ENCODE measurements at places on chromosomes 6 and 20. TPM values are rescaled to one million over a fixed set of nuclear protein-coding genes. Genes with fewer than 3 reads are reported as not detected.

Gene MCHR2
- not detected for total RNA-seq

Gene TOX2
- 40.6 TPM for total RNA-seq

Gene TFAP2B
- 0.08 TPM for total RNA-seq

Gene PBOV1
- total RNA-seq, result not detected

DNA sequence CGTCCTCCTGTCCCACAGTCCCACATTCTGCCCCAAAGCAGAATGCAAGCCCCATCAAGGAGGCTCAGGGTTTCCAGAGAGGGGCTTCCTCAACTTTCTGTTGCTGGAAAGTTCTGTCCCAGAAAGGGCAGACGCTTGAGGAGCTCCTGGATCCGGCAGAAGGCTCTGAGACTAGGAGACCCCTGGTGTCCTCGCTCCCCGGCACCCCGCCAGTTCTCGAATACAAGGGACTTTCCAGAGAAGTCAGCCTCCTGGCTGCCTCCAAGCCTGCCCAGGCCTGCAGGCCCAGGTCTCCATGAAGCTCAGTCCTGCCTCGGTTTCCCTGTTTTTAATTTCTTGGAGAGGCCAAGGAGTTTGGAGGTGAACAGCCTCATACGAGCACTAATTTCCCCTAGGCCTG, 150.4 kb downstream of the CEBPB start:
- no peak for DNase-seq
- H3K36me3 ChIP-seq, result no peaks in the 10 kb centered on the region
- H3K27me3 ChIP-seq, result no peaks in the 10 kb centered on the region
- H3K4me1 ChIP-seq, result peaks cover 61% of the 10 kb centered on the region

GRCh38 chr6:163190786-163191185, 223.7 kb upstream of the QKI start:
- no peak for DNase-seq
- no peak overlapping the region for H3K27ac ChIP-seq
- H3K27me3 ChIP-seq, result 0 out of 2 replicates have a peak, but pooled peaks cover 2% of the 10 kb centered on the region
- H3K4me3 ChIP-seq, result no peak overlapping the region

DNA sequence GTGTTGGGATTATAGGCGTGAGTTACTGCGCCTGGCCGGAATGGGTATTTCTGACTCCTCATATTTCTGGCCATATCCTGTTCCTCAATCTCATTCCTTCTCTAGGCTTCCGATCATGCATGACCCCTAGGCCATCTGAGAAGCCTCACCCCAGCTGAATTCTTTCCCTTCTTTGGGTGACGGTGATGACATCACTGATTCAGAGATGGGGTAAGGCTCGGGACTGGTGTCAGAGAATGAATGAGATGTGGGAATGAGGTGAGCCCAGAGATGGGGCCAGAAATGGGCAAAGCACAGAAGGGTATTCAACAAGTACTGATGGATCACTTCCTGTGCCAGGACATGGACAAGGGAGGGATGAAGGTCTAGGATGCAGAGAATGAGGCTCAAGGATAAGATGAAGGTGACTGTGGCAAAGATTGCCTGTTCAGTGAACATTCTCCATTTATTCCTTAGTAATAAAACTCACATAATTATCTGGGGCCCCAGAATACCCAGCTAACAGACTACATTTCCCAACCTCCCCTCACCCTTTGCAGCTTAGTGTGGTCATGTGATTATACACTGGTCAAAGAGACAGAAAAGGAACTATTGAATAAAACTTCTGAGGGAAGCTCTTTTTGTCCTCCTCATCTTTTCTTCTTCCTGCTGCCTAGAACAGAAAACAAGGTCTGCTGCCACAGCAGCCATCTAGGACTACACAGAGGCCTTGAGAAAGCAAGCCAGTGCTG, 39.6 kb downstream of the KIAA0319 start:
- no peak for DNase-seq
- no peaks in the 10 kb centered on the region for H3K36me3 ChIP-seq
- H3K4me3 ChIP-seq, result no peak overlapping the region
- no peaks in the 10 kb centered on the region for H3K4me1 ChIP-seq
- no peaks in the 10 kb centered on the region for H3K27me3 ChIP-seq

- H3K27ac ChIP-seq, result peak within 1 kb of the TSS; percentile 73
- H3K4me3 ChIP-seq, result peak within 1 kb of the TSS; percentile 86
- DNase-seq, result peak; percentile 41
- H3K4me1 ChIP-seq, result no peaks in the 10 kb centered on the region
- H3K36me3 ChIP-seq, result peaks cover 18% of the 10 kb centered on the region
Measured at GRCh38 chr6:109482905-109483734, at the start of gene ZBTB24. Gene ZBTB24, minus strand, starts transcription at chr6:109483219. Its CDS starts 1,193 bp downstream, at chr6:109482026.

- no peaks in the 10 kb centered on the region for H3K36me3 ChIP-seq
- no peak for DNase-seq
- H3K27ac ChIP-seq, result no peak overlapping the region
- no peaks in the 10 kb centered on the region for H3K27me3 ChIP-seq
- no peaks in the 10 kb centered on the region for H3K4me1 ChIP-seq
Measured at GRCh38 chr20:58613061-58613854, 37.8 kb upstream of the STX16 start.

- no peak for DNase-seq
- no peak overlapping the region for H3K27ac ChIP-seq
- no peaks in the 10 kb centered on the region for H3K36me3 ChIP-seq
- H3K4me1 ChIP-seq, result peaks cover 3% of the 10 kb centered on the region
- H3K27me3 ChIP-seq, result no peaks in the 10 kb centered on the region
Measured at GRCh38 chr6:28791002-28791383, 132.8 kb downstream of the TRIM27 start.

DNA sequence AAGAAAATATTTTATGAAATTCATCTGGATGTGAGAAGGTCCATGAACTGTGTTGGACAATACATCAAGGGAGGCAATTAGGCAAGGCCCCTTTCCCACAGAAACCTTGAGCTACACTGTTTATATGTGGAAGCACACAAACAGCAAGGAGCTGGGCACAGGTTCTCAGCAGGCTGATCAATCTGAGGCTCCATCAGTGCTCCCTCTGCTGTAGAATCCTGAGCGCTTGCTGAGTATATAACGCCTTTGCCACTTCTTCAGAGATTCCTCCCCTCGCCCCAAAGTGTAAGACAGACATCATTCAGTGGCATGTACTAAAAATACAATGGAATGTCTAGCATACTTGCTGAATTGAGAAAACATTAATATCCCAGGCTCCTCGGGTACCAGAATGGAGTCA, 146.9 kb downstream of the PRKN start:
- no peaks in the 10 kb centered on the region for H3K36me3 ChIP-seq
- H3K4me3 ChIP-seq, result no peak overlapping the region
- H3K4me1 ChIP-seq, result no peaks in the 10 kb centered on the region
- no peaks in the 10 kb centered on the region for H3K27me3 ChIP-seq
- no peak overlapping the region for H3K27ac ChIP-seq

- no peak overlapping the region for H3K27ac ChIP-seq
- H3K27me3 ChIP-seq, result no peaks in the 10 kb centered on the region
- no peaks in the 10 kb centered on the region for H3K36me3 ChIP-seq
- H3K4me1 ChIP-seq, result no peaks in the 10 kb centered on the region
Measured at GRCh38 chr6:50362706-50363105, 313.0 kb upstream of the DEFB112 start.

DNA sequence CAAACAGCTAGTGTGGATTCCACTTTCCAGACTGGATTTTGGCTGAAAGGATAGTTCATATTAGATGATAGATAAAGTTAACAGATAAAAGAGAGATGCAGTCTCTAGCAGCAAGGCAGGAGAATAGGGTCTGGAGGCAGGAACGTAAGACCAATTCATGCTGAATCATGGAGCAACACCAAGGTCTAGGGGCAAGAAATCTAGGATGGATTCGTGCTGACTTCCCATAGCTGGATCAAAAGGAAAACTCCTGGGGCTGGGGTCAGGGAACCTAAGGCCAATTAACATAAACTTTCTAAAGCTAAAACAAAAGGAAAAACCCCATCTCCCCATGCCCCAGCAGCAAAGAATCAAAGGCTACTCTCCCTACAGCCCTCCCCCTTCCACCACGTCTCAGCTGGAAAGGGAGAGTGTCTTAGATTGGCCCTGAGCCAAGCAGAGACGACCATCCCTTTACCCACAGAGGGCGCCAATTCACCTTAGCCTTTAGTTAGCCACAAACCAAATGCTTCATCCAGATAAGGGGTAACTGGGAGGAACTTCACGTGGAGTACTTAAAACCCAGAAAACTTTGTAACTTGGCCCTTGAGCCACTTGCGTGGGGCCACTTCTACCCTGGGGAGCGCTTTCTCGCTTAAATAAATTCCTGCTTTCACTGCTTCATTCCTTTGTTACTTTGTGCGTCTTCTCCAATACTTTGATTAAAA, 7.6 kb downstream of the TREM1 start:
- H3K36me3 ChIP-seq, result no peaks in the 10 kb centered on the region
- H3K4me1 ChIP-seq, result no peaks in the 10 kb centered on the region
- DNase-seq, result no peak
- H3K4me3 ChIP-seq, result no peak overlapping the region

- H3K27ac ChIP-seq, result no peak overlapping the region
- H3K4me3 ChIP-seq, result no peak overlapping the region
- H3K36me3 ChIP-seq, result no peaks in the 10 kb centered on the region
- no peaks in the 10 kb centered on the region for H3K4me1 ChIP-seq
- no peak for DNase-seq
Measured at GRCh38 chr6:5111626-5112025, 26.5 kb downstream of the PPP1R3G start.

DNA sequence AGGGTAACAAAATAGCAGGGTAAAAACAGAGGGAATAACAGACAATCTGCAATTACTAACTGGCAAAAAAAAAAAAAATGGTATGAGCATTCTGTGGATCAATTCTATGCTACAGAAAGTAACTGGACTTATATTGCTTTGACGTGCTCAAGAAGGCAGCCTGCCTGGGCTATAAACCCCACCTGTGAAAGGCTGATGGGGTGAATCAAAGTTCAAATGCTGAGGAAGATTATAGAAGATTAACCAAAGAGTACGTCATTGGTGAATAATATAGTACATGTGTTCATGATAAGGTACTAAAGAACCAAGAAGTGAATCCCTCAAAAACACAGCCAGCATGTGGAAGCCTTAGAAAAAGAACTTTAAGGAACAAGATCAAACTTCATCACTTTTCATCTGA, 441.9 kb upstream of the PTCHD4 start:
- no peak overlapping the region for H3K27ac ChIP-seq
- H3K36me3 ChIP-seq, result no peaks in the 10 kb centered on the region
- no peak for DNase-seq
- no peak overlapping the region for H3K4me3 ChIP-seq
- no peaks in the 10 kb centered on the region for H3K4me1 ChIP-seq
- H3K27me3 ChIP-seq, result no peaks in the 10 kb centered on the region

DNA sequence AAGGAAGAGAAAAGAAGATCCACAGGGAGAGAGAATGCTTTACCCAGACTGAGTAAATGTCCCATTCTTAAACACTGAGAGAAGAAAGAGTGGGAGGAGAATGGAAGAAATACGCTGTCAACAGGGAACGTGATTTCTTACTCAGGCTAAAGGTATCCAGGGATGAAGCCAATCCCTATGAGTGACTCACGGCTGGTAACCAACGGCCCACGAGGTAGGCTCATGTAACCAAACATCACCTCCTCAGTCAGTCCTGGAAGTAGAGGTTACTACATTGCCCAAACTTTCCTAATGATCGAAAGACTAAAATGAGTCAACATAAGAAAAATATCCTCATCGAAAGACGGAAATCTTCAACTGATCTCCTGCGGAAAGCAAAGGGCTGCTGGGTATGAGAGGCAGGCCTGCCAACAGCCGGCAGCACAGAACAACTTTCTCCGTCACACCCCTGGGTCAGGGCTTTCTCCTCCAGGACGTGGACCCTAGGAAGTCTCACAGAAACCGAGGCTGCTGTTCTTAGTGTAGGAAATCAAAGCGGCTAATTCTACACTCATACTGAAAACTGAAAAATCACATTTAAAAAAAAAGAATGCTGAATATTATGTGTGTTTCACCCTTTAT, 292.6 kb downstream of the GMDS start:
- H3K4me1 ChIP-seq, result no peaks in the 10 kb centered on the region
- no peak for DNase-seq
- H3K27me3 ChIP-seq, result no peaks in the 10 kb centered on the region
- no peaks in the 10 kb centered on the region for H3K36me3 ChIP-seq

GRCh38 chr6:15458021-15458459, 204.8 kb downstream of the DTNBP1 start:
- H3K36me3 ChIP-seq, result peaks cover 9% of the 10 kb centered on the region
- H3K4me1 ChIP-seq, result peaks cover 17% of the 10 kb centered on the region
- H3K27me3 ChIP-seq, result no peaks in the 10 kb centered on the region
- H3K27ac ChIP-seq, result peak overlapping the region; percentile 37
- DNase-seq, result peak; percentile 40

DNA sequence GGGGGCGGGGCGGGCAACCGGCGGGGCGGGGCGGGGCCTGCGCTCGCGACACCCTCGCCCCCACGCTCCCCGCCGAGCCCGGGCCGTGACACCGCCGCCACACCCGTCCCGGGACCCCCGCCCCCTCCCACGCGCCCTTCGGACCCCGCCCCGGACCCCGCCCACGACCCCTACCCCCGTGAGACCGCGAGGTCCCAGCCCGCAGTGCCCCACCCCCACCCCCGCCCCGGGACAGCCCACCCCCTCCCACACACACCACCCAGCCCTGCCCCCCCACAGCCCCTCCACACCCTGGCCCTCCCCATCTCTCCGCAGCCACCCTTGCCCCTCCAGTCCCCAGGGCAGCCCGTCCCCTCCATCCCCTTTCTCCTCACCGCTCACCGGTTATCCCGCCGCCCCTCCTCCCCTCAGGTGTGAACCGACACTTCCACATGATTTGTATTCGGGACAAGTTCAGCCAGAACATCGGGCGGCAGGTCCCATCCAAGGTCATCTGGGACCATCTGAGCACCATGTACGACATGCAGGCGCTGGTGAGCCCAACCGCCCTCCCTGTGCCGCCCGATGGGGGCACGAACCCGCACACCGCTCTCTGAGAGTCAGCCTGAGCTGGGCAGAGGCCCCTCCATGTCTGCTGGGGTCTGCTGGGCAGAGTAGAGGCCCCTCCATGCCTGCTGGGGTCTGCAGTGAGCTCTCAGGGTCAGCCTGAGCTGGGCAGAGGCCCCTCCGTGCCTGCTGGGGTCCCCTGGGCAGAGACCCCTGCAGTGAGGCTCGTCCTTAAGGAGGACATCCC, 622 bp downstream of the MRGBP start:
- peaks cover 17% of the 10 kb centered on the region for H3K4me1 ChIP-seq
- DNase-seq, result no peak
- H3K27me3 ChIP-seq, result no peaks in the 10 kb centered on the region
- peak overlapping the region; percentile 71 for H3K27ac ChIP-seq
- H3K36me3 ChIP-seq, result peaks cover 5% of the 10 kb centered on the region

DNA sequence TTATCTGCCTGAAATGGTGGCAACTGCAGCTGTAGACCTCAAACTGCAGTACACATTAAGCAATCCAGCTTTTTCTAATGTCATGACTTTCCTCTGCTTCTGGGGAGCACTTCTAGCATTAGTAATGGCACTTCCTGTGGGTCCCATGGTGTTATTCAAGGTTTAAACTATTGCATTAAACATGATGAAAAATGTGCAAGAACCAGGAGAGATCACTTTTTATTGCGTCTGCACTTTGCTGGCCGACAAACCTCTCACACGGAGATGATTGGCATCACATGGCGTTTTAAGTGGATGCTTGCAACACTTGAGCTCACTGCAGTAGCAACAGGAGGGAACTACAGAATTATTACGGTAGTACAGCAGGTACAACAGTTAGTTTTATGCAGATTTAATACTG, 148.4 kb downstream of the HIVEP2 start:
- H3K27me3 ChIP-seq, result no peaks in the 10 kb centered on the region
- no peak for DNase-seq
- H3K36me3 ChIP-seq, result no peaks in the 10 kb centered on the region
- H3K4me1 ChIP-seq, result peaks cover 17% of the 10 kb centered on the region
- no peak overlapping the region for H3K27ac ChIP-seq

GRCh38 chr20:36467076-36467999, 74.0 kb upstream of the MYL9 start:
- H3K4me3 ChIP-seq, result peak overlapping the region; percentile 23
- no peaks in the 10 kb centered on the region for H3K27me3 ChIP-seq
- DNase-seq, result no peak
- H3K4me1 ChIP-seq, result peaks cover 67% of the 10 kb centered on the region
